Caco-2 (cell line): ENCODE measurements at places on chromosomes 7 and 10.

- no peaks in the 10 kb centered on the region for H3K4me1 ChIP-seq
- H3K27me3 ChIP-seq = no peaks in the 10 kb centered on the region
- no peaks in the 10 kb centered on the region for H3K36me3 ChIP-seq
- H3K4me3 ChIP-seq = no peak overlapping the region
These were observed 353.2 kb upstream of the KLF6 start for GRCh38 chr10:4138146-4138721.

DNA sequence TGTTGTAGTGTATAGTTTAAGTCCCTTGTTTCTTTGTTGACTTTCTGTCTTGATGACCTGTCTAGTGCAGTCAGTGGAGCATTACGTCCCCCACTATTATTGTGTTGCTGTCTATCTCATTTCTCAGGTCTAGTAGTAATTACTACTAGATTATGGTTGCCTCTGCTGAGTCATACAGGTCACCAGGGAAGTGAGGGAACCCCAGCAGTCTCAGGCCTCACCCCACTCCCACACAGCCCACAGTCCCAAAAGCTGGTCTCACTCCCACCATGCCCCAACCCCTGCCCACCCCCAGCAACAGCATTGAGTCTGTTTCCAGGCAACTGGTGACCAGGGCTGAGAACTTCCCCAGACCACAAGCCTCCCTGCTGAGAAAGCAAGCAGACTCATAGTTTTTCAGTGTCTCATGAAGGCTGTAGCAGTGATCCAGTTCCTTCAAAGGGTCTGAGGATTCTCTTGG, 88.0 kb downstream of the PLXDC2 start:
- DNase-seq = no peak
- no peaks in the 10 kb centered on the region for H3K36me3 ChIP-seq
- no peaks in the 10 kb centered on the region for H3K27me3 ChIP-seq
- no peak overlapping the region for H3K4me3 ChIP-seq
- no peak overlapping the region for H3K27ac ChIP-seq

DNA sequence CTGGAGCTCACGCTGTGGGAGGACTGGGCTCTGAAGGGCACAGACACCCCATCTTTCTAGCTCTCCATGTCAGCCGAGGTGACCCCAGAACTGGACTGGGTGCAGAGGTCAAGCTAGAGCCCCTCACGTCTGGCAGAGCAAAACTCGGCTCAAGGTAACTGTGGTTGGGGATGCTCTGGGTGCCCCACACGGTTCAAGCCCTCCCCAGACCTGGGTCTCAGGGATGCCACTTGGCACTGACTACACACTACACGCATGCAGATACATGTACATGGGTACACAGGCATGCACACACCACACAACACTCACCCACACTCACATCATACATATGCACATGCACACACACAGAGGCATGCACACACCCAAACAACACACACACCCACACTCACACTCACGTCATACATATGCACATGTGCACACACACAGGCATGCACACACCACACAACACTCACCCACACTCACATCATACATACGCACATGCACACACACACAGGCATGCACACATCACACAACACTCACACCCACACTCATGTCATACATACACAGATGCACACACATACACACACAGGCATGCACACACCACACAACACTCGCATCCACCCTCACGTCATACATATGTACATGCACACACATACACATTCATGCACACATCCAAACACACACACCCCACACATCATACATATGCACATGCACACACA, 219.3 kb downstream of the DNAJB6 start:
- H3K27me3 ChIP-seq = no peaks in the 10 kb centered on the region
- no peak overlapping the region for H3K27ac ChIP-seq
- H3K4me1 ChIP-seq = no peaks in the 10 kb centered on the region
- H3K4me3 ChIP-seq = no peak overlapping the region
- H3K36me3 ChIP-seq = no peaks in the 10 kb centered on the region

DNA sequence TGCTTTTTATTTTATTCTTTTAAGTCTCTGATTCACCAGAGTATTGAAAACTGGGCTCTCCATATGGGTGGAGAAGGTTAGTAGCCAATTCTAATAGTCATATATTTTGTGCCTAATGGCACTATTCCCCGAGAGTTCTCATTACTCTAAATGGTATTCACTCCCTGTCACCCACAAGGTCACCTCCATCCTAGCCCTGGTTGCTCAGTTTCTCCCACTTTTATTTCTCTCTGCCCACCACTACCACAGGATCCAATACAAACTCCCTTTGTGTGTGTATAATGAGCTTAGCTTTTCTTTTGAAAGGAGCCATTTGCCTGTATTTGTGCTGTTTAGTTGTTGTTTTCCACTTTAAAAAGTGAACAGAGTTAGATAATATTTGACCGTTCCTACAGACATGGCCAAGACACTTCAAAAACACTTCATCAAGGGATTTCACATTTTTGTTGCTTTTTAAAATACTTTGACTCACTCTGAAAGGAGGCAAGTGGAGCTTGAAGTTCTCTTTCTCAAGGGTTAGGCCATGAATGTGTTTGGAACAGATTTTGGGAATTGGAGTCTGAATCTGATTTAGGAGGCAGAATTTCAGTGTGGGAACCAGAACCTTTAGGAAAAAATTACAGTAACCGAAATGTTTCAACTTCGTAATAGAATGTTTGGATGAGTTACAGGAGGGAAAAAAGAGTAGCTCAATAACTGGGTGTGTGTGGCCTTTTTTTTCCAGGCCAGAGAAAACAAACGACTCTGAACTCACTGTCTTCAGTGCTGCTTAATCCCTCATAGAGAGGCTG, 321.3 kb downstream of the BICC1 start:
- no peak overlapping the region for H3K27ac ChIP-seq
- H3K4me3 ChIP-seq = no peak overlapping the region

DNA sequence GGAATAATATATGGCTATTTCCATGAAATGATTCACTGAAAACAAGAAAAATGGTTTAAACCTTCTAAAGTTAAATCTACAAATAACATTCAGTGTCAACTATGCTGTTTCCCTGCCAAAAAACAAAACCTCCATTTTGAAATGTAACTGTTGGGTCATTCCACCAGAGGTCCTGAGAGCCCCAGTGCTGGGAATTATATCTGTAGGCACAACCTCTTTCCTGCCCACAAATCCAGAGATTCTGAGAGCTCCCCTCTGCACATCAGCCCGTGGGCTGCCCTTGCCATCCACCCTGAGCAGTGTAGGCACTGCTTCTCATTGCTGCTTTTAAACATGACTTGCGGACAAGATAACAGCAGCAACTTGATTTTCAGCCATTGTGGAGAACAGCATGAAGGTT, 198.6 kb downstream of the TMEM178B start:
- H3K27ac ChIP-seq = no peak overlapping the region
- H3K36me3 ChIP-seq = no peaks in the 10 kb centered on the region
